ENCODE measurements at places on chromosomes 5 and 9. TPM values are rescaled to one million over a fixed set of nuclear protein-coding genes. Genes with fewer than 3 reads are reported as not detected.

DNA sequence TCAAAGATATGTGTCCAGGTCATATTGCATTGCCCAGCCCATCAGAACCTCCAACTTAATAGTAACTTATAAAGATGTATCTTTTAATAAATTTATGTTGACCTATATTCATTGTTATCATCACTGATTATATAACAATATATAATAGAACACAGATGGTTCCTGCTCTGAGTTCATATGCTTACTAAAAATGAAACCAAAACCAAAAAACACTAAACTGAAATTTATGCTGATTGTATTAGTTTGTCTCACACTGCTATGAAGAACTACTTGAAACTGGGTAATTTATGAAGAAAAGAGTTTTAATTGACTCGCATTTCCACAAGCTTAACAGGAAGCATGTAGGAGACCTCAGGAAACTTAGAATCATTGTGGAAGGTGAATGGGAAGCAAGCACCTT, 462.5 kb upstream of the TYRP1 start:
- DNase-seq = no peak

GRCh38 chr5:133981714-133982113, 13.3 kb upstream of the C5orf15 start:
- DNase-seq = no peak

- DNase-seq = no peak
These were observed 533.4 kb downstream of the PTPRD start for GRCh38 chr9:10079284-10079964.

GRCh38 chr9:4592295-4592694, 69.8 kb upstream of the PLPP6 start:
- no peak for DNase-seq

The AP3B1 gene
- total RNA-seq = 24.5 TPM

The ANXA1 gene
- 310 TPM for total RNA-seq

DNA sequence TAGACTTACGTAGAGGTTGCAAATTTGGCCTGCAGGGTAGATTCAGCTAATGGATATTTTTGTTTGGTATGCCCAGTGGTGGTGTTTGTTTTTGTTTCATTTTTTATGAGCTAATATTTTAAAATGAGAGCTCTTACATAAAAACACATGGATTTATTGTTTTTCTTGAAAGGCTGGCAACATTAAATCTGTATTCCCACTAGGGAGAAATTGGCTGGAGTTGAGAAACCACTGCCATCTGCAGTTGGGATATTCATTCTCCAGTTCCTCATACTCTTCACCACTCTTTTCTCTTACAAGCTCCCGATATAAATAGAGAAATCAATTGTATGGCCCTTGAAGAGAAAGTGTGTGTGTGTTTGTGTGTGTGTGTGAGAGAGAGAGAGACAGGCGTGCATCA, 143.3 kb downstream of the ALDH1A1 start:
- DNase-seq = no peak

The ECSCR gene
- not detected for total RNA-seq

The OR1L1 gene
- not detected for total RNA-seq
